ENCODE measurements at places on chromosomes 5 and 9.

GRCh38 chr5:159768243-159768642, 148.0 kb upstream of the ADRA1B start:
- no peak for DNase-seq

DNA sequence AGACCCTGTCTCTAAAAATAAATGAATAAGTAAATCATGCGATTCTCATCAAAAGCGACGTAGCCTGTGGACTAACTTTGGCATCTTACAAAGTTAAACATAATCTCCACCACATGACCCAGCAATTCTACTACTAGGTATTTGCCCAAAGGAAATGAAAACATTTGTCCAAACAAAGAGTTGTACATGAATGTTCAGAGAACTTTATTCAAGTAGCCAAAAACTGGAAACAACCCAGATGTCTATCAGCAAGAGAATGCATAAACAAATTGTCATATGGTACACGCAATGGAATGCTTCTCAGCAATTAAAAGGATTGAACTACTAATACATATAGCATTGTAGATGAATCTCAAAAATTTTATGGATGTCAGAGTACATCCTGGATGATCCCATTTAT, 82.6 kb downstream of the ADRB2 start:
- DNase-seq, result no peak

DNA sequence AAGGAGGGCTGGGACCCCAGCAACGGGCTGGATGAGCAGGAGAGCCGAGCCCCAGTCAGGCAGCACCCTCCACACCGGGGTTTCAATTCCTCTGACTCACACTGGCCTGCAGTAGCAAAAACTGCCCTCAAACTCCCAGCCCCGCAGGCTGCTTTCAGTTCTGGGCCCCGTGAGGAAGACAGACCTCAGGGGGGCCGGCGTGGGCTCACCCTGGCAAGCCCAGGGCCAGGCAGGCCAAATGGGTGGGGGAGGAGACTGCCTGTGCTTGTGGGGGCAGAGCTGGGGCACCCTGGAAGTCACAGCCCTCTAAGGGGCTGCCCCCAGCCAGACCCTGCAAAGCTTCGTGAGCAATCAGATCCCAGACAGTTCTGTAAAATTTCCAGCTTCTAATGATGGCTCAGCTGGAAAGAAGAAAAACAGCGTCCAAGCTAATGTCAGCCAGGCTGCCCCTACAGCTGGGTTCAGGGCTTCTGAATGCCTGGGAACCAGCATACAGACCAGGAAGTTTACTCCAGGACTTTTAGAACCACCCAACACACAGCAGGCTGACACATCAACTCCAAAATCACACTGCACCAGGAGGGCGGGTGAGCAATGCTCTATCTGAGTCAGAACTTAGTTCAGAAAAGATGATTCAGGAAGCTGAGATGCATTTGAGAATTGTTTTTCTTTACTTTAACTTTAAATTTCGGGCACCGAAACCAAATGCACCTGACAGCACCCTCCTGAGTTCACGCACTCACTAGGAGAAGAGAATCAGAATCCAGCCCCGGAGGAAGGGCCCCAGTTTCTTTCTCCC, 34.7 kb downstream of the LPCAT1 start:
- DNase-seq, result no peak

GRCh38 chr9:35935261-35935660, 22.7 kb downstream of the OR2S2 start:
- DNase-seq, result no peak

DNA sequence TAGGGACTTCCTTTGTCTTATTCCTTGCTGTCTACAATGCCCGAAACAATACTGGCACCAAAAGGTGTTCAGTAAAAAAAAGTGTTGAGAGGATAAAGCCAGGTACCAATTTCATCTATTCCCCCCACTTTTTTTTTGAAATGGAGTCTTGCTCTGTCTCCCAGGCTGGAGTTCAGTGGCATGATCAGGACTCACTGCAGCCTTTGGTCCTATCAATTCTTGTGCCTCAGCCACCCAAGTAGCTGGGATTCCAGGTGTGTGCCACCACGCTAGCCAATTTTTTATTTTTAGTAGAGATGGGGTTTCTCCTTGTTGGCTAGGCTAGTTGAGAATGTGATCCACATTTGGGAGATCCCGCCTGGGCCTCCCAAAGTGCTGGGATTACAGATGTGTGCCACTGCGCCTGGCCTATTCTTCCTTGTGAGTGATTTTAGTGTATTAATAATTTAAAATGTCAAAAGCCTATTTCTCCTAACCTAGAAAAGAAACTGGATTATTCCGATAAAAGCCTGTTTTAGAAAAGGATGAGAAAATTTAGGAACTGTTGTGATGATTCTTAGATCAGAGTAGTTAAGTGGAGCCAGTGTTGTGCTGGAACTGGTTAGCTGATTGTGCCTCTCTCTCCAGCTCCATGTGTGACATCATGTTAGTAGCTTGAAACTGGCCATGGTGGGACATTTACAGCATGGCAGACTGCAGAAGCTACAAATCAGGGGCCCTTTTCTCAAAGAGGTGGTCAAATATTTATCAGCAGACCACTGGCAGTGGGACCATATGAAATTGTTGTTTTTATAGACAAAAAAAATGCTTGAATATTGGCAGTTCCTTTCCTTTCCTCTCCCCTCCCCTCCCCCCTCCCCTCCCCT, 14.3 kb downstream of the CDC42SE2 start:
- no peak for DNase-seq

GRCh38 chr5:74725331-74725730, 40.3 kb downstream of the HEXB start:
- DNase-seq, result no peak

DNA sequence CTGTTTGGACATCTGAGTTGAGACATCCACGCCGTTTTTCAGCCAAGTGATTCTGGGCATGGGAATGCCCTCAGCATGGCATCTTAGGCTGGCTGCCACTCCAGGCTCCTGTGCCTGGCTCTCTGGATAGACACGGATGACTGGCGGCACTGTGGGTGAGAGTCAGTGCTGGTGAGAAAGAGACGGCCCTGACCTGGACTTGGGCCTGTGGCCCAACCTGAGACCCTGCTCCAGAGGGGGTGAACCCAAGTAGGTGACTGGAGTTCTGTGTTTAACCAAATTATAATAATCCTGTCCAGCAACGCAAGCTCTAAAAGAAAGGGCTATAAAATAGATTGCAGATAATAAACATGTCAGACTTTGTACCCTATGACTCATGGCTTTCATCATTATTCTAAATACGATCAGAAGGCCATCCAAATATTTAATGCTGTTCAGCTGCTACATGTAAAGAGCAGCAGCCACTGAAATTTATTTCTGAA, 173.9 kb downstream of the HSPA4 start:
- no peak for DNase-seq

GRCh38 chr5:33933723-33934169, 2.4 kb upstream of the RXFP3 start:
- DNase-seq, result no peak

GRCh38 chr5:74251141-74252035, 389.1 kb downstream of the ENC1 start:
- peak; percentile 91 for DNase-seq

- DNase-seq, result no peak
Observed at GRCh38 chr9:24582146-24583126, 36.7 kb upstream of the IZUMO3 start.

- no peak for DNase-seq
Observed at GRCh38 chr5:154860765-154861164, 2.3 kb downstream of the CNOT8 start.

DNA sequence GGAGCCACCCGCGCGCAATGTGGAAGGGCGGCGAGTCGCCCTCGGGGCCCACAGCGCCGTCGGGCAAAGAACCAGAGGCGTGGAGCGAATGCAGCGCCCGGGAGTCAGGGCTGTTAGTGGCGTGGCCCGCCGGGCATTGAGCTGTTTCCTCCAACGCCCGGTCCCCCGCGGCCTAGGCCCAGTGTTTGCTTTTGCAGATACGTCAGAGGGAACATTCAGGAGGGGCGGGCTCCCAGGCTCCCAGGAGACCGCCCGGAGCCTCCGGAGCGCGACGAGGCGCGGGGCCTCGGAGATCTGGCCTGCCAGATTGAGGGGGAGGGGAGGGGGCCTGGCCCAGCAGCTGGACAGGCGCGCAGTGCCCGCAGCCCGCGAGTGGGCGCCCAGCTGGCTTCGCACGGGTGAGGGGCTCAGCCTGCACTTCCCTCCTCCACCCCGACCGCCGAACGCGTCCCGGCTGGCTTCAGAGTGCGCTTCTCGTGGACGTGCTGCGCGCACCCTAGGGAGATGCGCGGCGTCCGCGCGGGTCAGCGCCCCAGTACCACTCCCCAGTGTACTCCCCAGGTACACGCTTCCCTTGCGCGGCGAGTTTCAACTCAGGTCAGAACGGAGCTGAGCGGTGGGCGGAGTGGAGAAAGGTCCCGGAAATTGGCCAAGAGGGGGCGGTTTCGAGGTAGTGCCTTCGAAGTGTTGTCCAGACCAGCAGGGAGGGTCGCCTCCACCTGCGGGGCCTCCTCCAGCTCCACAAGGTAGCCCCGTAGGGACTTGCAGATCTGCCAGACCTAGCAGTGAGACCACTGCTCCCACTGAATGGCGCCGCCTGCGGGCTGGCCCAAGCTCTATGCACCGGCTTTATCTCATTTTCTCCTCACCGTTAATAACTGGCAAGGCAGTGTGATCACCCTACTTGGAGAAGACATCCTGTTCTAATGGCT, 130.4 kb downstream of the TMEM174 start:
- DNase-seq, result no peak

- no peak for DNase-seq
Observed at GRCh38 chr5:72776684-72777083, 39.8 kb upstream of the TNPO1 start.

DNA sequence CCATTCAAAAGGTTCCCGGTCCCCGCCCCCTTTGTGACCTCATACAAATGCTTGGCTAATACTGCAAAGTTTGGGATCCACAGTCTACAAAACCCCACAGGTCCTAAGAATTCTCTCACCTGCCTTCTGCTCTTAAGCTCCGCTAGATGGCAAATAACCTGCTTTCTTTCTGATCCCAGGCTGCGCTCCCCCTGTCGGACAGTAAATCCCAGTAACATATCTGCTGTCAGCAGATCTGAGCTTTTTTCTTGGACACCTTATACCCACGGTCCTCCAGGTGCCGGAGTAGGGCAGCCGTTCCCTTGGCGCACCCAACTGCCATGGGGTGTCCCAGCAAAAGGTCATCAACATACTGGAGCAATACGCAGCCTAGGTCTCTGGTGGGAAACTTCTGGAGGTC, 39.0 kb upstream of the PPP1R26 start:
- no peak for DNase-seq

GRCh38 chr5:54324651-54325271, 14.4 kb upstream of the ARL15 start:
- no peak for DNase-seq

All from right renal pelvis (tissue), 4 donors.